ENCODE measurements at places on chromosomes 4 and X.

- no peak for DNase-seq
These were observed 288.7 kb downstream of the PRDM5 start for GRCh38 chr4:120633810-120634209.

GRCh38 chr4:156764145-156764544 is 207.5 kb downstream of the PDGFC start:
- no peak for DNase-seq

GRCh38 chr4:39320381-39321115 is 45.6 kb downstream of the RFC1 start:
- no peak for DNase-seq

GRCh38 chr4:654871-655463 is 19.1 kb downstream of the ATP5ME start:
- no peak for DNase-seq

DNA sequence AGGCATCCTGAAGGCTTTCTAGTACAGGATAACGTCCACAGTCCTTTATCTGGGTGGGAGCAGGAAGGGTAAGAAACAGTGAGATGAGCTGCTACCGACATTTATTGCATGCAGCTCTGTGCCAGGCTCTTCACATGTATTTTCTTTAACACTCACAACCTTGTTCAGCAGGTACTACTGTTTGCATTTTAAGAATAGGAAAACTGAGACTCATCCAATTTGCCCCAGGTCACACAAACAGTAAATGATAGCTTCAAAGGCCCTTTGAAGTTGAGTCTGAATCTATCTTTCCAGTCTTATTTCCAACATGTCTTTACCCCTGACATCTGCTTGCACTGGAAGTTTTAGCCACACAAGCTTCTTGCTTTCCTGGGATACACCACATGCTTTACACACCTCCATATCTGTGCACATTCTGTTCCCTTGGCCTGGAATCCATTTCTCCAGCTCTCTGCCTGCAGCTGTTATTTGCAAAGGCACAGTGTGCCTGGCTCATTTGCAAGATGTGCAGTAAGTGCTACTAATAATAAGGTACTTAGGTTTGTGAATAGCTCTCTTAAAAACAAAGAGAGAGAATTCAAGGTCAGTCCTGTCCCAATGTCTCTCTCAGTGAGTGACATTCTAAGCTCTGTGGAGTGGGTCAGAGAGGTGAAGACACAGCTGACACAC is 61.2 kb downstream of the METTL14 start:
- no peak for DNase-seq

DNA sequence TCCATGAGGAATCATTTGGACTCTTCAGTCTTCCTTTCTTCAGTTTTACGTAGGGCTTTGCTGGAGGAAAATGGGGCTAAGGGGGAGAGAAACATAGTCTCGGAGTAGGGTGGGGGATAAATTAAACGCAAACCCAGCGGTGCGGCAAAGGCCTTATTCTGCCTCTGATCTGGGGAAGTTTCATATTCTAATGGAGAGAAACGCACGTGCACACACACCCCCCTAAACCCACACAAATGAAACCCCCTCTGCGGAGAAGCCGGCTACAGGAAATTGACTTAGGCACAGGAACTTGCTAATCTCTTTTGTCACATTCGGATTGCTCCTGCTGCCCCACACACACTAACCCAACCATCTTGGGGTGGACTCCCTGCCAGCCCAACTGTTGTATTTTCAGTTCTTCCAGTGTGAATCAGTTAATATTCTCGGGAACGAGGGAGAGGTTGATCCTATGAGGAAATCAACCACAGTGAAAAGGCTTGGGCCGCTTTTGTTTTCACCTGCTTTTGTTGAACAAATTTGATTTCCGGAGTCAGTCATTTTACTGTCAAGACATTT is at the start of gene RHOH:
TSS of gene RHOH (plus strand) at position 308 of the 558 bp plus-strand sequence. CDS start 46,356 bp downstream, outside the sequence.
- DNase-seq, result peak; percentile 50

DNA sequence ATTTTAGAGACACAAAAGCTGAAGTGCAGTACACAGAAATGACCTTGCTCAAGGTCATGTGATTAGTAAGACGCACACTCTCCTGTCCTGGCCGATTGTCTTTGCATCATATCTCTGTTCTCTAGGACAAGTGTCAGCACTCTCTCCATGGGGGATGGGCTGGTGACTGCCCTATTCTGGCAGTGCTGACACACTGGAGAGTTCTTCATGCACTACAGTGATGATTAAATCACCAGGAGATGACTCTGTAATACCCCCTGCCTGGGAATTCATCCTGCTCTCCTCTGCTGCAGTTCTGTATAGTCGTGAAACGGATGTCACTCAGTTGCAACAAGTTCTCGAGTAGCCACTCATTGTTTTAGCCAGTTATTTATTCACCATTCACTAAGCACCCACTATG is 5.3 kb upstream of the SHISA3 start:
- DNase-seq, result no peak

DNA sequence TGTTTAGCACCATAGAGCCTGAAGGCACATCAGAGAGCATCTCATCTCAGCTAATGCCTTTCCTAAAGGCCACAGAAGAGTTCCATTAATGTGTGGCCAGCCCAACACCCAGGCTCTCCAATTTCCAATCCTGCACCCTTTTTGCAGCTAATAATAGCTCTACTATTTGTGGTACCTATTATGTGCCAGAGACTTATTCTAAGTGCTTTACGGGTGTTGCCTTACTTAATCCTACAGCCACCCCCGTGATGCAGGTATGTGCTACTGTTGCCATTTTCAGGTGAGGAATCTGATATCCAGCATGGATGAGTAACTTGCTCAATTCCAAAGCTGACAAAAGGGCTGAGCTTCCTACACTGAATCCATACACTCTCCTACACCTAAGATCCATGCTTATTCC is 217.6 kb upstream of the GALNT7 start:
- no peak for DNase-seq

DNA sequence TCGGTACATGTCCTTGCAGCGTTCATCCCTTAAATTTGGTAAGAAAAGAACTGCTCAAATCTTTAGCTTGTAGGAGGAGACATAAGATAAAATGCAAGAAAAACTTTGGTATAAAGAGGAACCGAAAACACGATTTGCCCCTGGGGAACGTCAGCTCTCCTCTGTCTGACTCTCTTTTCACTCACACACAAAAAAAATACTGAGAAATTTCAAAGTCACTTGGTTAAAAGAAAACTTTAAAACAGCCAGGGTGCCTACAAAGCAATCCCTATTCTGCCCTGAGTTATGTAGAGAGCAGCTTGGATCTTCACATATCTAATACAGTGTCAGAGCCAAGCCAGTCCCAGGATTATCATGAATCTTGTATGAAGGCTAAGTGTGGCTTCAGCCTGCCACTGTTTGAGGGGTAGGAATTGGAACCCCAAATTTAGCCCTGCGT is 248.5 kb upstream of the CXXC4 start:
- peak; percentile 50 for DNase-seq

DNA sequence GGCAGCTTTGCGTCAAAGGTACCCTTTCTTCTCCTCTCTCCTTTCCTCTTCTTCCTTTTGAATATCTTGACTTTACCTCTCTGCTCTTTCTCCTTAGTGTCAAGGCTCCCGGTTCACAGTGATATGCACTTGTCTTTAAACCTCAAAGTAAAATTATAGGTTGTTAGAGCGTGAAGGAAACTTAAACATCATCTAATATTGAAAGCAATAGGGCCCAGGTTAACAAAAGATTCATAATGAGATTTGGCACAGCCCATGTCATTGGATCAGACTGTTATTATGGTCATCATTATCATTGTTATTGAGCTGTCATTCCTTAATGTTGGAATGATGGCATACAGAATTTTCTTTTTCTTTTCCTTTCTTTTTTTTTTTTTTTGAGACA is 32.5 kb downstream of the FTHL17 start:
- DNase-seq, result no peak

- DNase-seq, result no peak
These were observed 5.1 kb downstream of the CXCL9 start for GRCh38 chr4:76002176-76002575.

DNA sequence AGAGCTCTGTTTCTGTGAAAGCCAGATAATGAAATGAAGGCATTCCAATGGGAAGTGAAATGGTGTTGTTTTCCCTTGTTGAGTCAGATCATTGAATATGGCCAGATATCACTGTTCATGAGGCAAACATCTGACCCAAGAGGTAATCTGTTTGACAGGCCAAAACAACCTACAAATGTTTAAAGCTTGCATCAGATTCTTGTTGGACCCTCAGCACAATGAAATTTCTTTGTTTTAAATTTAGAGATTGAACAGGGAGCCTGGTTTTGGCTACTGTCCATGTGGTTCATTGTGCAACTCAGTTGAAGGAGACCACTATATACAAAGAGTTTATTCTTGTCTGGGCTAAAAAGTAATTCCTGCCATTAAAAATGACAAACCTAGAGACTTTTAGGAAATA is 159.1 kb downstream of the AFF2 start:
- DNase-seq, result no peak

- no peak for DNase-seq
These were observed 130.4 kb upstream of the FRMPD4 start for GRCh38 chrX:12007881-12008280.

DNA sequence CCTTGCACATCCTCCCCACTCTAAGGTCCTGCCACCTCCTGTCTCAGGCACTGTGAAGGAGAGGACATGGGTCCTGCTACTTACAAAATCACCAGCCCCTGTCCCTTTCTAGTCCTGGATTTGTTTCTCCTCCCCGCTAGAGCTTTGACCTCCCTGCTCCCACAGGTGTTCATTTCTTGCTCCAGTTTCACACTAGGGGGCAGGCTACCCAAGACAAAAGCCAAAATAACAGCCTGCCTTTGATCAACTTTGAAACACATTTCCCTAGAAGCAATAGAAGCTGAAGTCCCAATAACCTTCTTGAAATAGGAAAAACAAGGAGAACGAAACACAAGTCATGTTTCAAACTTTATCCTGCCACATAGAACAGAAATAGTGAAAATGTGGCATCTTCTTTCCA is 164.4 kb downstream of the QDPR start:
- DNase-seq, result peak; percentile 42

GRCh38 chr4:52915730-52916300 is 53.7 kb downstream of the RASL11B start:
- no peak for DNase-seq

DNA sequence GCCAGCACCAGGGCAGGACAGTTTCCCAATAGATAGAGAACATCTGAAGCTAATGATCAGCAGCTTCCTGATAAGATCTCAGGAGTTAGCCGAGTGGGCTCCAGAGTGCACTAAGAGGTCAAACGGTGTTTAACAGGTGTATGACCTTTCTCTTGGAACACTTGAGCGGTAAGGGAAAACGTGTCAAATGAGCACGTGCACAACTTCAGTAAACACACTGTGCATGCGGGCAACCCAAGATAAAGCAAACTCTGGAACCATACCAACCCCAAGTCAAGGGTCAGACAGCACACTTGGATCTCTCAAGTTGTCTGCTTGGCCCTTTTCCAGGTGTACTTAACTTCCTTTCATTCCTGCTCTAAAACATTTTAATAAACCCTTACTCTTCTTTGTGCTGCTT is 1941.5 kb upstream of the PCDH10 start:
- DNase-seq, result no peak

DNA sequence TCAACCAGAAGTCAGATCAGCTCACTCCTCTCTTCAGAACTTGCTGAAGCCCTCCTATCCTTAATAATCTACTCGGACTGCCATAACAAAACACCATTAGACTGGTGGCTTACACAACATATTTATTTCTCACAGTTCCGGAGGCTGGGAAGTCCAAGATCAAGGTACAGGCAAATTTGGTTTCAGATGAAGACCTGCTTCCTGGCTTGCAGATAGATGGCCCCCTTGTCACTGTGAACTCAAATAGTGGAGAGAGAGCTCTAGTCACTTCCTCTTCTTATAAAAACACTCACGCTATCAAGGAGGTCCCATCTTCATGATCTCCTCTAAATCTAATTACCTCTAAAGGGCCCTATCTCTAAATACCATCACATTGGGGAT is 125.1 kb downstream of the CAMK2D start:
- peak; percentile 24 for DNase-seq

GRCh38 chrX:151896734-151897474 is 15.8 kb upstream of the MAGEA4 start:
- DNase-seq, result no peak

DNA sequence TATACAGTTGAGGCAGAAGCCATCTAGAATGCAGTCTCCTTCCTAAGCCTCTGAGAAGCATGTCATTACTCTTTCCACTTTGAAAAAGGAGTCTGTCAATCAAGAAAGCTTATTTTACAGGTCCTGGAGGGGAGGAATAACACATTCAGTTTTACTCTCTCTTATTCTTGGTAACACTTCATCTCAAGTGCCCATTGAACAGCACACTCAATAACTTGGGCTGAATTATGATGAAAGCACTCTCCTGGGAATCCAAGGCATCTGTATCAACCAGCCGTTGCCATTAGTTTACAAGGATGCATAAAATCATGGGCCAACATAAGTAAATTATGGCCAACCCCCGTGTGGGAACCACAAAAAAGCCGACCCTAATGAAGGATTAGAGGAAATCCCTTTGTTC is 282.4 kb downstream of the C4orf33 start:
- no peak for DNase-seq

DNA sequence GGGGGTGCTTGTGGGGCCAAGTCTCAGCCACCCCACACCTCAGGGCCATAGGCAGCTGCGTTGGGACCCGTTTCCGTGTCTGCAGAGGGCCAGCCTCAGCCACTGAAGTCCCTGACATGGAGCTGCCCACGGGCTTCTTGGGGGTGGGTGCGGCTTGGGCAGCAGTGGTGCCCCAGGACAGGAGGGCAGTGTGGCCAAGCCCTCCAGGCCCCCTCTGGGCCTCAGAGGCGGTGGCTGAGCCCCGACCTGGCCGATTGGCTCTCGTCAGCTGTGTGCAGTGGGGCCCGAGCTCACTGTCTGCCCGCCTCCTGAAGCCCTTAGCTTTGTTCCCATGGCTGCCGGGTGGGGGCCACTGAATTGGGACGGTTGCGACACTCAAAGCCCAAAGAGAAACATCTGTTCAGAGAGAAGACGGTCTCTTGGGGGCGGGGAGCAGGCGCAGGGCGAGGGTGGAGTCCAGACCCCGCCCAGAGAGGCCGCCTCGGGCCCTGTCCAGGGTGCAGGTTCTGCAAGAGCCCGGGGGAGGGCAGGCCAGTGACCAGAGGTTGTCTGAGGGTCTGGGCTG is 9.1 kb downstream of the FGFR3 start:
- DNase-seq, result no peak

GRCh38 chr4:92184566-92184965 is 119.2 kb upstream of the GRID2 start:
- no peak for DNase-seq

DNA sequence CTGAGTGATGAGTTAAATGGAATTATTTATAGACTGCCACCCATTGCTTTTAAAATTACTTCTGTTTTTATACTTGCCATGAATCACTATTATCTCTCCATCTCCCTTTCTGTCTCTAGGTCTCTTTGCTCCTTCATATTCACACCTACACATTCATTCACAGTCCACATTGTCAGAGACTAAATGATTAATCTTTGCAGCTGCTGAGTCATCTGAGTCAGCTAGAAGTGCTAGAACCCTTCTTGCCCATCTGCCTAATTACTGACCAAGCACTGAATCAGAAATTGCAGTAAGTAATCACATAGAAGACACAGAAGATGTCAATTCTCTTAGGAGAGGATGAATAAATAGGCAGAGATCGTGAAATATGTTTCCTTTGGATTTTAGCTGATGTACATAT is 31.6 kb upstream of the RPS6KA6 start:
- DNase-seq, result no peak
